HS-5 (cell line): ENCODE measurements at places on chromosomes 7 and 10.
A peak's percentile ranks its signal among the peaks of the same experiment; 100 is the strongest.

- DNase-seq, result no peak
Measured at GRCh38 chr7:70668606-70669358, 463.2 kb upstream of the GALNT17 start.

- DNase-seq, result no peak
Measured at GRCh38 chr7:826230-826917, 5.9 kb upstream of the SUN1 start.

DNA sequence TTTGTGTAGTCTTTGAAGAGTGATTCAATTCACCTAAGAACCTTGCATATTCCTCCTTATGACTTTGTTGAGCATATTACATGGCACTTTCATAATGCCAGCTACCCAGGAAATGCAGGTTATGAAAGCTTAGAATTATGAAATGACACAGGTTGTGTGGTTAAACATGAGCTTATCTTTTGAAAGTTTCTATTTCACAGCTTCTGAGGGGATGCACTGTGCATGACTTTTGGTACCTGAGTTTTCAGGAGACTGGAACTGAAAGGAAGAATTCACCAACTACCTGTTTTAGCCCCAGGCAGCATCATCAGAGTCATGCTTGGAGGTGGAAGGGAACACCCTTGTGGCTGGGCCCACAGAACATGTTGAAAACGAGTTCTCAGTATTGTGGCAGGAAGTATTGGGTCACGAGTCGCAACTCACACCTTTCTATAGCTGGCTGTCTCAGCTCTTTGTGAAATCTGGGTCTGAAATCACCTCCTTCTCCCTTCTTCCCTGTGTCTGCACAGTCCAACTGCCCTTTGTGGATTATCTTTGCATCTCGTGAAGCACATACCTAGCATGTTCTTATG is 228.2 kb downstream of the PTEN start:
- no peak for DNase-seq

DNA sequence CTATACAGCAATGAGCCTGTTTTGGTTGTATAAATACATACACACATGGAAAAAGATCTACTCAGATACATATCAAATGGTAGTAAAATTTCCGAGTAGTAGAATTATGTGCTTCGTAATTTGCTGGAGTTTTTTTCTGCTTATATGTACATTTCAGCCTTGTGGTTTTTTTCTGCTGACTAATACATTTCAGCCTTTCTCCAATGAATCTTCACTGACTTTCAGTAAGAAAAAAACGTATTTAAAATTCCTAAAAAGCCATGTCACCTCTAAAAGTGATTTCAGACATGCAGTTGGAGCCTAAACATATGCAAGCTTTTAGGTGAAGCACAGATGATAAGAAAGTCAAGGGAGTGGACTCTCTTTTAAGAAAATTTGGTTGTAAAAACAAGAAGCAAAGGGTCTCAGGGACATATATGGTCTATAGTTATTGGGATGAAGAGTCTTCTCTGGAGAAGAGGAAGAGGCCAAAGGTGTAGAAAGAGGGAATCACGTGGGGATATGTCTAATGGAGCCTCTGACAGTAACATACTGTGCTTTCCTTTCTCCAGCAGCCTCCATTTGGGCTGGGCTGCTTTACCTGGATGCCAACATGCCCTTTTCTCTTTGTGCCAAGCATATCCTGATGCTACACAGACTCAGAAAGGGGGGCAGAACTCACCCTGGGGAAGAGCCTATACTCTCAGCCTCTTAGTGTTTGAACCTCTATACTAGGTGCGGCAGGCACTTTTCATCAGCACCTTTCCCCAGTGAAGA is 2.4 kb downstream of the AMPH start:
- DNase-seq, result peak; percentile 92

- DNase-seq, result no peak
Measured at GRCh38 chr7:20296444-20296843, 34.3 kb upstream of the ITGB8 start.
